ENCODE measurements at places on chromosomes 5 and 9.
A peak's percentile ranks its signal among the peaks of the same experiment; 100 is the strongest.

DNA sequence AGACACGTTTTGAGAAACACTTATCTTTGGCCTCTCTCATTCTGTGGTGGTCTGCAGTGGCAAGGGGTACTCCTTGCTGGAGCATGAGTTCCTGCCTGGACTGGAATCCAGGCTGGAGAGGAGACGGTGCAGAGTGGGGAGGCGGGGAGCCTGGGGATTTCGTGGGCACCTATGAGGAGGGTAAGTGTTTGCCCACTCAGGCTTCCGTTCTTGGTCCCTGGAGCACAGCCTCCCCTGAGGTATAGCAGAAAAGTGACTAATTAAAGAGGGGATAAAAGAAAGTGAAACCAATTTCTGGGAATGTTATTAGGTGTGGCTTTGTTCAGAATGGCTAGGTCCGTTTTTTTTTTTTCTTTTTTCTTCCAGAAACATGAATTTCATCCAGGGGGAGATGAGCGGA, 90.8 kb downstream of the ARHGAP26 start:
- no peak for DNase-seq

DNA sequence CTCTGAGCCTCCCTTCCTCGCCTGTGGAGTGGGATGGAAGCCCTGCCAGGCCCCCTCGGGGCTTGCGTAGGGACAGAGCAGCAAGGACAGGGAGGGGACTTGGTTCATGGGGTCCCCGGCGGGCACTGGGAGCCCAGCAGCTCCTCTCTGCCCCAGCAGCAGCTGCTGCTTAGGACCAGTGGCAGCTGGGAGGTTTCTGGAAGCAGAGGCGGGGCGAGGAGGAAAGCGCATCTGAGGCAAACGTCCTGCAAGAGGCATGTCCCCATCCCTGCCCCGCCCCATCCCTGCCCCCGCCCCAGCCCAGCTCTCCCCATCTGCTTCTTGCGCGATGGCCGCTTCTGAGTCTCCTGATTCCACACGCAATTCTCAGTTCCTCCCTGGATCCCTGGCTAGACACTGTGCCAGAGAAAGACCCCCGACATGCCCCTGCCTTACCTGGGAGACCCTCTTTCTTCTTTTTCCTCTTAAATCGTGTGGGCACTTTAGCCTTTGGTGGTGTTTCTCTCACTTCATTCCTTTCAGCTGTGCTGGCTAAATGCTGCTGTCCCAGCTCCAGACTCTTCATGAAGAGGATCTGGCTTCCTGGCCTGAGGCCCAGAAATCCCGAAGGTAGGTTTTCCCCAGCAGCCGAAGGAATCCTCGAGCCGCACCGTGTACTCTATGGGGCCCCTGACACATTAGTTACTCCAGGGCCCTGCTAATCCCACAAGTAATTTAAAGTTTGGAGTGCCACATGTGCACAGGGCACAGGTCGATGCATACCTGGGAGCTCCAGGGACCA, 4.4 kb upstream of the OR2S2 start:
- DNase-seq, result no peak

- no peak for DNase-seq
Observed at GRCh38 chr5:65076251-65076869, 307.6 kb downstream of the CWC27 start.

DNA sequence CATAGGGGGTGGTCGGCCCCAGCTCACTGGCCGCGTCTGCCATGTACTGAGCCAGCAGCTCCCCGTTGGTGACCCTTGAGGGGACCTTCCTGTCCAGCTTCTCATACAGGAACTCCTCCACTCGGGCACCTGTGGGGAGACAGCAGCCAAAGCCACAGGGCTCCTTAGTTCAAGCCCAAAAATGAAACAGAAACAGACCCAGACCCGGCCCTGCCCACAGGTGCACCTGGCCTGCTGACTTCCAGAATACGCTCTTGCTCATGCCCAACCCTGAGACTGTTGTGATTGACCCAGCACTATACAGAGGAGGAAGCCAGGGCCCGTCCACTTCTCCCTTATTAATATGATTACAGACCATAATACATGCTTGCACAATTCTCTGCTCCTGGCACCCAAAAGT, 7.0 kb downstream of the SH3GLB2 start:
- no peak for DNase-seq

GRCh38 chr5:36041537-36041845, 25.2 kb downstream of the UGT3A2 start:
- no peak for DNase-seq

DNA sequence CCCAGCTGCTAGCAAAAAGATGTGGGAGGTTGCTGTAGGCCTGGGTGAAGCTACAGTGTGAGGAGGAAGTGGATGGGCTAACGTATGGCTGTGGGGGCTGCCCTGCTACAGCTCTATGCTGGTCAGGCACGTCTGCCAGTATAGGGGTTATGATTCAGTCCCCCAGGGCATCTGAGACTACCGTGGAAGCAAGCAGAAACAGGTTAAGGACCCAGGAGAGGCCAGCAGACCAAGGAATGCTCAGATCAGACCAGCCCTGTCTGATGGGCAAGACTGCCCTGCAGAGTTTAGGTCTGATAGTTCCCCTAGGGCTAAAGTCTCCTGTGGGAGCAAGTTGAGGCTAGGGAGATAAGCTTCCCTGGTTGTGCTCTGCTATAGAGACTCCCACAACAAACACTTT, 416.1 kb upstream of the CTNND2 start:
- no peak for DNase-seq

DNA sequence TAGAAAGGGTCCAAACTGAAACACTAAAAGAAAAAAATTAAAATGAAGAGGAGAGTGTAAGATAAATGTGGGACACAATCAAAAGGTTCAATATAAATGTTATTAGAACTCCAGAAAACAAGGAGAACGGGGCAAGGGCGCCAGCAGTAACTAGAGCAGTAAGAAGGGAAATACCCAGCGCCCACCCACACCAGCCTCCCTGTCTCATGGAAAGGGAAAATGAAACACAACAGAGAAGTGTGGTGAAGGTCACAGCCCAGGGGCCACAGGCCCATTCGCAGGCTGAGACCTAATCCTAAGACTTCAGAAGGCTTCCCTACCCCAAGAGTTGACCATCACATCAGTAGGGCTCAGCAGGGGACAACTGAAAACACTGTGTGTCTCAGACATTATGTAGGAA, 45.8 kb upstream of the CLK4 start:
- DNase-seq, result no peak

DNA sequence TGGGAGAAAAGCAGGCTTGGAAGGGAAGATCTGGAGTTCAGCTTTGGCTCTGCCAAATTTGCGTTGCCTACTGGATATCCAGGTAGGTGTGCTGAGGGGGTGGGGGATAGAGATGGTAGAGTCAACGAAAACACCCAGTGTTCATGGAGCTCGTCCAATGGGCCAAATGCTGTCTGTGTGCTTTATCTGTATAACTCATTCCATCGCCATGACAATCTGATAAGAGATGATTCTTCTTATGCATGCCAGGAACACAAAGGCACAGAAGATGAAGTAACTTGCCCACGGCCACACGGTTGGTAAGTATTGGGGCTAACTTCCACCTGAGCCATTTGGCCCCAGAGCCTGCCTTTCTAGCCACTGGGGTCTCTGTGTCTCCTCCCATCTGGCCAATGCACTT, 53.2 kb downstream of the BOD1 start:
- DNase-seq, result no peak

DNA sequence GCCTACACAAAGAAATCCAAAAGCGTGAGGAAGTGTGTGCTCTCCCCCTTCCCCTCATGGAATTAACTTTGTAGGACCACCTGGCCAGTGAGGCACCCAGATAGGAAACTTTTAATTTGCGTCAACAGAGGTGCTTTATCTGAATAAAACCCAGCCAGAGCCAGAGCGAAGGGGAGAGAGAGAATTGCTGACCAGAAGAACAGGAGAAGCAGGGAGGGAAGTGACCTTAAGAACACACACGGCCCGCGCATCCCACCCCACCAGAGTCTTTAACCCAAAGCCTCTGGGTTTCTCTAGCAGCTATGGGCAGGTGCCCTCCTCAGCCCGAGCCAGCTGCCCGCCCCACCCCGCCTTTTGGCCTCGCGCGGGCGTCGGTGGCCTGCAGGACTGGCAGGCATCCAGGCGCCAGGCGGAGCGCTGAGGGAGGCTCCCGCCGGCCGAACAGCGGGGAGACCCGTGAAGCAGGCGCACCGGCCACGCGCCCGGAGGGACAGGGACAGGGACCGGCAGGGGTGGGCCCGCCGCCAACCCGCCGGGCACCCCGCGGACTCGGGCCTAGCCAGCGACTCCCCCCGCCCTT, 580 bp downstream of the ERAP1 start:
- peak; percentile 37 for DNase-seq

DNA sequence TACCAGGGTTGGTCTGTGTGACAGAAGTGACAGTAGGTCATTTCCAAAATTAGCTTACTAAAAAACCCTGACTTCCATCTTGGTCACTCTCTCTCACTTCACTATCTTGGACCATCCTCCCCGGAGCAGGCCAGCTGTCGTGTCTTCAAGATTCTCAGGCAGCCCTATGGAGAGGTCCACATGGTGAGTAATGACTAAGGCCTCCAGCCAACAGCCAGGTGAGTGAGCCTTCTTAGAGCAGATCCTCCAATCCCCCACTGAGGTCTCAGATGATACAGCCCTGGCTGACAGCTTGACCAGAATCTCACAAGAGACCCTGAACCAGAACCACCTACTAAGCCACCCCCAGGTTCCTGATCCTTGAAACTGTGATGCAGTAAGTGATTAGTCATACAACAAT, 92.0 kb downstream of the DCP2 start:
- no peak for DNase-seq

DNA sequence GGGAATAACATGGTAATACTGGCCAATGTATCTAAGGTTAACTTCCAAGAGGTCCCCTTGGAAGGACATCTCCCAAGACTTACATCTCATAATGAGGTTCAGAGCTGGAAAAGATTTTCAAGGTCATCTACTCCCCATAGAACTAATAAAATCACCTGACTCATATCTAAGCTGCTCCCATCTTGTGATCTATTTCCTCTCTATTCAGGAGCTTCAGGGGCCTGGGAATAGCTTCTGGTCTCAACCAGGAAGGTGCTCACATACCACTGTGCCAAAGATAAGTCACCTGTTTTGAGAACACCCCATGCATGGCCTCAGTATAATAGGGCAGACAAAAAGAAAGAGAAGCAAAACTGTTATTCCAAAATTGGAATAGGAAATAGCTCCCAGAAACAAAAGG, 74.2 kb downstream of the OXCT1 start:
- DNase-seq, result no peak

DNA sequence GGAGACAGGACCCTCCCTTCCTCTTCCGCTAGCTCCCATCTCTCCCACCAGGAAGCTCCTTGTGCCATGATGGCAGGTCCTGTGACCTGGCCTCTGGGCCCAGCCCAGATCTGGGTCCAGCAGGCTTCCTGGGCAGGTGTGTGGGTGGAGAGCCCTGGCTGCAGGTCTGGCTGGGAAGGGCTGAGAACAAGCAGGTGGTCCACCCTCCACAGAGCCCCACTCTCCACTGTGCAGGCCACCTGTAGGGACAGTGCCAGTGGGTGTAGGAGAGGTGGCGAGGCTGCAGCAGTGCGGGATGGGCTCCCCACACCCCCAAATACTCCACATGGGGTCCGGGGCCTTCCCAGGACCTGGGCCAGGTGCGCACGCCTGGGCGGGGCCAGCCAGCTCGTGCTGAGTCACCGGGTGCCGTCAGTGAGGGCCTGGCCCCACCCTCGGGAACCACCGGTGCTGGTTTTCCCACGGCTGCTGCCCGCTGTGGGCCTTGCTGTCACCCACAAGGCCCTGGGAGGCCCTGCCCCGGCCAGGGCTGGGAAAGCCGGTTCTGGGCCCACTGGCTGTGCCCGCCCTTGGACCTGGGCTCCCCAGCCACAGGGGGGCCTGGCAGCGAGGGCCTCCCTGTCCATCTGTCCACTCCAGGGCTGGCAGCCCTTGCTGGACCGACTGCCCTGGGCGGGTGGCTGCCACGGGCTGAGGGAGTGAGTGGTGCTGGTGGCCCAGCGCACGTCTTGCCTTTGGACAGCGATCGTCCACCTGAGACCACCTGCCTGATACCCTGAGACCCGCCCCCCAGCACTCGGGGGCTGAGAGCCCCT, 9.3 kb upstream of the NRARP start:
- DNase-seq, result no peak

GRCh38 chr5:173015598-173016455, 32.3 kb downstream of the ATP6V0E1 start:
- DNase-seq, result no peak

- DNase-seq, result no peak
Observed at GRCh38 chr5:179343021-179343718, 2.1 kb downstream of the ADAMTS2 start.

DNA sequence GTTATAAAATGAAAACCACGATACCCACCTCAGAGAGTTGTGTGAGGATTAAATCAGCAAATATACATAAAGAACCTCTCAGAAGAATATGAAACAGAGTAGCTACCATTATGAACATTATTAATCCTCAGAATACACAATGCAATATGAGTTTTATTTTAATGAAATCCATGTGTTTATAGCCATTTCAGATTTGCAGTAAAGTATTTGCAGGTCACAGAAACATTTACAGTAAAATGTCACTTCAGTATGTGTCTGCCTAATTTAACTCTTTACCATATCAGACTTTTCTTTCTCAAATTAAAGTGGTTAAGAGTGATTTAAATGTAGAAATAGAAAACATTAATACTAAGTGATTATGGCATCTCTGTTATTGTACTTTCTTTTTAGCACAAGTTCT, 365.2 kb upstream of the MPDZ start:
- DNase-seq, result no peak

DNA sequence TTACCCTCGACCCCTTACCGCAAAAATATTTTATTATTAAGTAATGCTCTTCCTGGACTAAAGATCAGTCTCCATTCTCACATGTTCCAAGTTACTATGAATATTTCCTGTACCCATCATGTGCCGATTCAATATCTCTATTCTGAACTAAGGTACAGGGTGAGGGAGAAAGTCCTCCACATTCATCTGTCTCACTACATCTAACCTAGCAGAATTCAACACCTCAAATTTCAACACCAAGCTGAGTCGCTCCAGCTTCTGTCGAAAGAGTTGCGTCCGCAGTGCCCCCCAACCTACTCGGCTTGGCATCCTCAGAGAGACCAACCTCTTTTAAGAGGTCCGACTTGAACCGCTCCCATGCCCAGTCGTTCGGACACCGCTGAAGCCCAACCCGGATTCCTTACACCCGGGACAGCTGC, 1.0 kb downstream of the CERT1 start:
- no peak for DNase-seq

- no peak for DNase-seq
Observed at GRCh38 chr9:89353989-89354388, 35.7 kb downstream of the SECISBP2 start.

- DNase-seq, result no peak
Observed at GRCh38 chr9:87309236-87309635, 188.4 kb upstream of the DAPK1 start.

DNA sequence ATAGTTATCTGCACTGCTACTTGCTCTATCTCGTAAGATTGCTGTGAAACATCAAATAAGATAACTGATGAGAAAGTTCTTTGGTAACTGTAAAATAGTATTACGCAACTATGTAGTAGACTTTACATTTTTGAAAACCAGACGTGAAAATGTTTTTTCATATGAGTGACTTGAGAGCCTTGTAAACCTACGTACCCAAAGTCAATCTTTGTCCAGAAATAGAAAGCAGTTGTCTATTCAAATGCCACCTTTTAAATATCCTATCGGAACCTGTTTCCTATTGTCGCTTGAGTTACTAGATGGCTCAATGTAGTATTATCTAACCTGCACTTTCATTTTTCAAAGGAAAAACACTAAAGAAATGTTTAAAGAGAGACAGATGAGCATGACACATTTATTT, 1.6 kb downstream of the FNIP1 start:
- no peak for DNase-seq
